A549 treated with ZK216348 at 1 μM for 4 hours (cell line): ENCODE measurements at places on chromosomes 7 and 10. TPM values are rescaled to one million over a fixed set of nuclear protein-coding genes. Genes with fewer than 3 reads are reported as not detected.

AMPH gene
- total RNA-seq: 0.18 TPM in 1 of 5 replicates, not detected in the others

ARHGAP19 gene
- 4.1 to 6.3 TPM (median 5.4 TPM) in 5 replicates for total RNA-seq

SPACDR gene
- 0.44 to 1.3 TPM (median 0.60 TPM) in 5 replicates for total RNA-seq

RNLS gene
- 7.2 to 9.4 TPM (median 8.1 TPM) in 5 replicates for total RNA-seq

COL26A1 gene
- total RNA-seq: 0.18 to 0.62 TPM (median 0.44 TPM) in 5 replicates

ADAM22 gene
- total RNA-seq: 0.06 to 0.42 TPM (median 0.20 TPM) in 5 replicates

CAV1 gene
- 448 to 635 TPM (median 529 TPM) in 5 replicates for total RNA-seq

KLF14 gene
- not detected in 5 replicates for total RNA-seq

COL17A1 gene
- 1.6 to 2.2 TPM (median 1.9 TPM) in 5 replicates for total RNA-seq

ANKMY2 gene
- total RNA-seq: 10.8 to 15.2 TPM (median 12.5 TPM) in 5 replicates

FRMPD2 gene
- total RNA-seq: 0.13 TPM in 1 of 5 replicates, not detected in the others

RAB11FIP2 gene
- total RNA-seq: 4.3 to 18.4 TPM (median 10.9 TPM) in 5 replicates

GJD4 gene
- total RNA-seq: not detected in 5 replicates

OR2A5 gene
- total RNA-seq: not detected in 5 replicates

TNRC18 gene
- total RNA-seq: 38.9 to 47.8 TPM (median 40.4 TPM) in 5 replicates

PRXL2A gene
- total RNA-seq: 41.3 to 61.7 TPM (median 42.7 TPM) in 5 replicates

ASIC3 gene
- total RNA-seq: 6.8 to 11.5 TPM (median 9.8 TPM) in 5 replicates

ASB10 gene
- total RNA-seq: not detected in 5 replicates

GPR37 gene
- total RNA-seq: 0.45 to 0.89 TPM (median 0.64 TPM) in 5 replicates

RASA4B gene
- 0.78 to 2.1 TPM (median 1.5 TPM) in 5 replicates for total RNA-seq

CDNF gene
- 0.52 to 1.4 TPM (median 1.1 TPM) in 5 replicates for total RNA-seq

EGR2 gene
- 0.26 to 0.54 TPM (median 0.43 TPM) in 5 replicates for total RNA-seq

FAM13C gene
- not detected in 5 replicates for total RNA-seq

NUPR2 gene
- not detected in 5 replicates for total RNA-seq

NKX2-3 gene
- not detected in 5 replicates for total RNA-seq

OR2AE1 gene
- not detected in 5 replicates for total RNA-seq

VSIR gene
- 19.2 to 36.7 TPM (median 33.4 TPM) in 5 replicates for total RNA-seq

C10orf90 gene
- 2.7 to 5.1 TPM (median 3.5 TPM) in 5 replicates for total RNA-seq

UROS gene
- 56.4 to 66.9 TPM (median 58.2 TPM) in 5 replicates for total RNA-seq
